ENCODE measurements at places on chromosomes 7 and 10.

- no peak for DNase-seq
Measured at GRCh38 chr7:9023675-9024294, 590.4 kb downstream of the NXPH1 start.

DNA sequence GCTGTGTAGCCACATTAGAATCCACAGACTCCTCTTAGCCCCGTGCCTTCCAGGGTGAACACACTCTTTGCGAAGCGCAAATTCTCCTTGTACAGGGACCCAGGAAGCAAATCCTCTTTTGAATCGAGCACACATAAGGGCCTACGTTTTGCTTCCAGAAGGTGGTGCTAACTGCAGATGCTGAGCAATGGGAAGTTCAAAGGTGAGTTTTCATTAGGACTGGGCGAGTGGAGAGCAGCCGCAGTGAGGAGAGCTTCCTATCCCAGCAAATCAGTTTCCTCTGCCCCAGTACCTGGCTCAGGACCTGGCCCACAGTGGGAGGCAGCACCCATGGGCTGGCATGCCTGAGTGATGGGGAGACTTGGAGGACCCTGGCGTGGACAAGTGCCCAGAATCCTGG is 23.5 kb upstream of the GPR26 start:
- DNase-seq, result no peak

GRCh38 chr10:106958589-106959361 is 205.7 kb downstream of the SORCS1 start:
- no peak for DNase-seq

- no peak for DNase-seq
Measured at GRCh38 chr7:17009007-17009719, 127.4 kb upstream of the AGR3 start.

DNA sequence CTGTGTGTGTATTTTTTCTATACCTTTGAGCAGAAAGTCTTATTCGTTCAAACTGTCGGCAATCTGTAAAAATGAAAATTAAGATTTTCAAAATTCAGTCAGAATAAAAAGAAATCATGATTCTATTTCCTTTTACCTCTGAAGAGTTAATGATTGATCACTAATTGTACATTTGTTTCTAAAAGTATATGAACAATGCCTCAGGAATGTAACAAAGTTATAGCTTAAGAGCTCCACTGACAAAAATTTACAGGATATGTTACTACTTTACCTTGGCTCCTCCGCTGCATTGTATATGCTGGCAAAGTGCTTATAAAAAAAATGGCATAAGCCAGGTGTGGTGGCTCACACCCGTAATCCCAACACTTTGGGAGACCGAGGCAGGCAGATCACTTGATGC is 225.7 kb downstream of the VTI1A start:
- no peak for DNase-seq

GRCh38 chr10:75165684-75166622 is 44.6 kb upstream of the VDAC2 start:
- no peak for DNase-seq

DNA sequence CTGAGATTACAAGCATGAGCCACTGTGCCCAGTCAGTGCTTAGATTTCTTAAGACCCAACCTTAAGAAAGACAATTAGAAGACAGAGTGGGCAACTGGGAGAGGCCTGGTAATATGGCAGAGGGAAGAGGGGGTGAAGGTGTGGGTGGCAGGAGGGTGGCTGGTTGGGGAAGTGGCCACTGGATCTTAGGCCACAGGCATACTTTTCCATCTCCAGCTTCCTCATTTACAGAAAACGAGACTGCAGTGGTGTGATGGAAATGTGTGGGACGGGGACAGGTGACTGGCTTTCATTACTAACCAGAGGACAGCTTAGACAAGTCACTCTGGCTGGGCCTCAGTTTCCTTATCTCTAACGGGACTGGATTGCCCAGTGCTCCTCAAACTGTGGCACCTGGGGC is 1.0 kb upstream of the FFAR4 start:
- DNase-seq, result no peak

DNA sequence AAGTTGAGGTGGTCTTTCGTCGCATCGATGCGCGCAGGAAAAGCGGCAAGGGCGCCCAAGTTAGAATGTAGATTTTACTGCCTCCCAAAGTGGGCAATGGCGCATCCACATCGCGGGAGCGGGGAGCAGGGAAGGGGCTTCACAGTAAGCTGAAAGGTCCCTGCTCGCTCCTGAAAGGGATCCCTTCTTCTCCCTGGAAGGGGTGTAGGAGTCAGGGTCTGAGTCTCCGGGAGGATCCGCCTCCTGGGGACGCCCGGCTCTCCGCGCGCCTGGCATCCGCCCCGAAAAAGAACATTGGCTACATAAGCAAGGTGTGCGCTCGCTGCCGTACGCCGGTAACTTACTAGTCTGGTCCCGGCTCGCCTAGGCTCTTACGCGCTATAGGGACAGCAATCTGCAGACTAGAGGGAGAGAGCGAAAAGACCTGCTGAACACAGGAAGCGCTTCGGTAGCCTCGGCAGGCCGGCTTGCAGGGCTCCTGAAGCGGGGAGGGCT is 804 bp downstream of the UNC5B start:
- no peak for DNase-seq

DNA sequence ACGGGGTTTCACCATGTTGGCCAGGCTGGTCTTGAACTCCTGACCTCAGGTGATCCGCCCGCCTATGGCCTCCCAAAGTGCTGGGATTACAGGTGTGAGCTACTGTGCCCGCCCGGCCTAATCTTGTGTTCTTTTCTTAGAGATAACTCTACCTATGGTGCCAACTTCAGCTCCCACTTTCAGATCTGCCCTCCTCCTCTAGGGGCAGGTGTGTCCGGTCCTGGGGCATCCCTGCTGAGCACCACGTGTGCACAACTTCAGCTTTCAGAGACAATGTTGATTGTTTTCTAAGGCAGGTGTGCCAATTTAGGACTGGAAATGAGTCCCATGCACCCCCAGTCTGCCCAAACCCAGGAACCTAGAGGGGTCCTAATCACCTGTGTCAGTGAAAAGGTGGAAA is 18.5 kb upstream of the FXYD4 start:
- no peak for DNase-seq

DNA sequence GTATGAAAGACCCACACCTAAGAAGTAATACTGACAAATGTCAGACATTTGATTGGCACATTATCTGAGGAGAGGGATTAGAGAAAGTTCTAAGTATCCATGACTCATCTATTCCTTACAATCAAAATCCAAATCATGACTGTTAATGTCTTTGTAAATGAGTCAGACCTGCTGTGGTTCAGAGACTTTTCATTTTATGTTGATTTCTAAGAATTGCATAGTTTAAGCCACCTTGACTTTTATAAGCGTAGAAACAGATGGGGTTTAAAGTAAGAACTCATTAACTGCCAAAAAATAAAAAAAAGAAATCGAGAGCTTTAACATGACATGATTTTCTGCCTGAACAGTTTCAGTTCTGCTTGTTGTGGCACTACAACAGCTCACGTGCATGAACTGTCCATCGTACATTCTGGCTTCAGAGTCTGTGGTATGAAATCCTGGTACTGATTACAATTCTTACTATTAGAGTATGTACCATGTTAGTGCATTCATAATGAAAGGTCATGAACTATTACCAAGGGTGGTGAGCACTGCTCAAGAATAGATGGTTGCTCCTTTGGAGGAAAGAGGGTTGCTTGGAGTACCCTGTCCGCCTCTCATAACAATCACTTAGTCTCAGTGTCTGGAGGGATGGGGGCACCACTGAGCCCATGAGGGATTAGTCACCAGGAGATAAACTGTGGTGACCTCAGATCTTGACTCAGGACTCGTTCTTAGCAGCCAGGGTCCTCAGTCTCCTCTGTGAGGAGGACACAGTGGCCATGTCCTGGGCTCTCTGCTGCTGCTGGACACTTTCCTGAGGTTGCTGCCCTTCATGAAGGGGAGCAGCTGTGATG is 42.2 kb downstream of the ACSM6 start:
- no peak for DNase-seq

DNA sequence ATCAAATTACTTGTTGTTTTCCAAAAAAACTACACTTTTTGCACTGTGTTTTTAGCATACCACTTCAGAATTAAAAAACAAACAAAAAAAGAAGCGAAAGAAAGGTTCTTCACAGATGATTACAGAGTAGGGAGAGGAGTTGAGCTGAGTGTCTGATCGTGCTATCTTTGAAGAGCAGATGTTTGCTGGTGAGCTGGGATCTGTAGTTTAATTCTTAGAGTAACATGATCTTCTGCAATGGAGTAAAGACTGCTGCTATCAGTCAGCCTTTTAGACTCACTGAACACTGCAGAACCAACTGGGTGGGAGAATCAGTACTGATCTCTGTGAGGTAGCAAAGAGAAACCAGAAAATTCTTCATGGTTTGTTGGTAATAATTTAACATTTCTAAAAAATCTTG is 1197.8 kb upstream of the SORCS1 start:
- DNase-seq, result peak; percentile 79

DNA sequence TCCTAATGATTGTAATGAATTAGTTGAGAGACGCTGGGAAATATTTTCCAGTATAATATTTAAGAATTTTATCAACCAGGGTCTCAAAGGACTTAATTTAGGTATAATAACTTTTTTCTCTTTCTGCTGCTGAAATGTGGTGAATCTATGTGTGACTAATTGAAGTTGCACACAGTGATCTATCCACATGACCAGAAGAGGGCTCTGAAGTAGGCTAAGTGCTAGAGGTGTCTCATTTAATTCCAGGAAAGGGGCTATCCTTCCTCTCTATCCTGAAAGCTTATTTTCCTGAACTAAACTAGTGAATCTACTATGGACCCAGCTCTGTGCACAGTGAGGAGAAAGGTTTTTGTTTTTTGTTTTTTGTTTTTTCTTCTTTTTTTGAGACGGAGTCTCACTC is 294.4 kb upstream of the MYO3A start:
- DNase-seq, result no peak

DNA sequence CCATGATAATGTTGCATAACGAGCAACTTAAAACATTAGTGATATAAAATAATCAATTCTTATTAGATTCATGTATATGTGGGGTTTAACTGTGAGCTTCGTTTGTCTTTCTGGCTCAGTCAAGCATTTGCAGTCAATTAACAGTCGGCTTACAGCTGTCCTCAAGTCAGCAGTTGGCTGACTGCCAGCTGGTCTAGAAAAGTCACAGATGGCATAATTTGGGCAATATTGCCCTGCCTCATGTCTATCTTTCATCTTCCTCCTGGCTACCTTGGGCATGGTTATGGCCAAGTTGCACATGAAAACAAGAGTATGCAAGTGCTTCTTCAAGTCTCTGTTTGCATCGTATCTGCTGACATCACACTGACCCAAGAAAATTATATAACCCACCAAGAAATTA is 186.1 kb upstream of the ZWINT start:
- DNase-seq, result no peak

DNA sequence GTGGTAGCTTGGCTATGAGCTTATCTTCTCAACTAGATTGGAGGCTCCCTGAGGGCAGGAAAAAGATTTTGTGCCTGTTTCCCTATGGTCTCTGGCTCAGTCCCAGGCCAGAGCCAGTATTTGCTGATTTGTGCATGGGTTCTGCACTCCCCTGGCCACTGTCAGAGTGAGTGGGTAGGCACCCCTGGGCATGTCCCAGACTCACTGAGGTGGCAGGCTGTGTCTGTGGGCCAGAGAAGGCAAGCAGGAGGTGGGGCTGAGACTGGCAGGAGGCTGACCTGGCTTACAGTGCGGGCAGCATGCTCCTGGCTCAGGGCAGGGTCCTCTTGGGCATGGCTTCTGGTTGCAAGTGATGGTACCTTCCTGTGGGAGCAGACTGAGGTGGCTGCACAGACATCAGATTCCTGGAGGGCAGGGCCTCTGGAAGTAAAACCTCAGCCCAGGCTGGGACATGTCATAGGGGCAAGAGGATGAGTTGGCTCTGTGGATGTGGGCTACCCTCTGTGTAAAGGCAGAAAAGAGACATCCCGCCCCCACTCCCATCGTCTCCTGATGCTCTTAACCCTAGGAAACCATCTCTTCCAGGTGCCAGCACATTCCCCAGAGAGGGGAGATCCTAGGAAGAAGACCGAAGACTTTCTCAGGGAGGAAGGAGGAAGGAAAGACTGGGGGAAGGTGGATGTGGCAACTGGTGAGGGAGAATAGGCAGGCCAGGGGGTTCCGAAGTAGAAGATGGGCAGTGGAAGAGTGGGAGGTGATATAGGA is 4.3 kb downstream of the KCP start:
- no peak for DNase-seq

DNA sequence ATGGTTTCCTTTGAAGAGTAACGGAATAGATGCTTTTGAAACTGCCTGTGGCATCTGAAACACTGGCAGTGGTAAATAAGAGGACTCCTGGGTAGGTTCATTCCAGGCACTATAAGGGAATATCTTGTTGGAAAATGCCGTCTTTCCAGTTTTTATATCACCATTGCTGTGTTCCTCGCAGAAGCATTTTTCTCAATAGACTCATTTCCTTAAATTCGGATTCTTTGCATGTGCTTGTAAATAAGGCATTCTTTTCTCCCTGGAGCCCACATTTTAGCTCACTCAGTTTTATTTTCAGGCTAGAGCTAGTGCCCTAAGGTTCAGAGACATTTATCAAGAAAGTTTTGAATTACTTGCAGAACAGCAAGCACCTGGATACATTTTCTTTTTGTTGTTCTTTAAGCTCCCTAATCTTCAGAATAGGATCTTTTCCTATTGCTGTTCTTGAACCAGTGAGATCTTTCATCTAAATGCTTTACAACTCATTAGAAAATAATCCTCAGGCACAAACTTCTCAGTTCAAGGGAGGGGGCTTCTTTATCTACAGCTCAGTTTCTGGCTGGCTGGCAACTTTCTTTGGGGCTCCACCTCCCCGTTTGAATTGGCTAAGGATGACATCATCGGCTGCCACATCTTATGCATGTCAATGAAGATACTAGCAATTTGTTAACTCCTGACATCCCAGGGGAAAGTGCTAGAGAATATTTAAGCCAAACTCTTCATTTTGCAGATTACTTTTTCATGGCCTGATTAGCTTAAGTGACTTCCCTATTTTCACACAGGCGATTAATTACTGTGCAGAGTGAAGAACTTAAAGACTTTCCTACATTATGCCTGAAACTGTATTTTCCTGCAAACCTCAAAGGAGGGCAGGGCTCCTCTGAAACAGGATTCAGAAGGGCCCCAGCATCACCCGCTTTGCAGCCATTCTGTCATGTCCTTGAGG is 133.7 kb upstream of the RSU1 start:
- no peak for DNase-seq

DNA sequence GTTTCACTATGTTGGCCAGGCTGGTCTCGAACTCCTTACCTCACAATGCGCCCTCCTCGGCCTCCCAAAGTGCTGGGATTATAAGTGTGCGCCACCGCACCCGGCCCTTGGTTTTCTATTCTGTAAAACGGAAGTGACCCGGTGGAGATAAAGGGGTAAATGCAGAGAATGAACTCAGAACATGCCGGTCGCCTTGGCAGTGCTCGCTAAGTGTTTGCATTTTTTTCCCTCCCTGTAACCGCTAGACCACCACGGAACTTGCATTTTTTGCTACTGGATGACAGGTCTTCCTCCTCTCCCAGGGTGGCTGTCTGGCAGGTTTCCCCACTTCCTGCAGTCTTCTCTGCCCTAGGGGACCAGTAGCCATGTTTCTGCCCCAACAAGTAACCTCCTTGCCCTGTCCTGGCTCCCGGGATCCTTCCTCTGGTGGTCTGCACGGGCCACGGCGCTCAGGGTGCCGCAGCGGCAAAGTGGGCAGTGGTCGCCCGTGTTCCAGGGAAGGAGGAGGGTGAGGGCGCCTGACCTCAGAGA is 18.8 kb upstream of the GNA12 start:
- DNase-seq, result peak; percentile 12

GRCh38 chr10:133199992-133200611 is 29.9 kb upstream of the UTF1 start:
- no peak for DNase-seq
